ENCODE measurements at places on chromosomes 3 and 15.
A peak's percentile ranks its signal among the peaks of the same experiment; 100 is the strongest.

GRCh38 chr3:10546181-10546624 is 40.8 kb upstream of the ATP2B2 start:
- DNase-seq: no peak

DNA sequence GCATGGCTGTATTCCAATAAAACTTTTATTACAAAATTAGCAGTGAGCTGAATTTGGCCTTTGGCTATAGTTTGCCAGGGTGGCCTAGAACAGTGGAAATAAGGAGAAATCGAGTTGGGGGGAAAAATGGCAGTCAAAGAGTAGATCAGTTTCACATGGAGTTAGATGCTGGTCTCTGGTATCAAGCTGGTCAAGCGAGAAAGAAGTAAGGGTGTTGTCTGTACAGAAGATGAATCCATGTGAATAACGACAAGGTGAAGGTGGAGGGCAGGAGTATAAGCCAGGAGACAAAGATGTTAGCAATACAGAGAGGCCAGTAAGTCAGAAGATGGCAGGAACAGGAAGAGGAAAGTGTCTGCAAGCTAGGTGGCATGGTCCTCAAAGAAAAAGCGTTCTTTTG is 11.7 kb downstream of the AHSG start:
- DNase-seq: no peak

- no peak for DNase-seq
These were observed 8.3 kb downstream of the POLG start for GRCh38 chr15:89326316-89326715.

DNA sequence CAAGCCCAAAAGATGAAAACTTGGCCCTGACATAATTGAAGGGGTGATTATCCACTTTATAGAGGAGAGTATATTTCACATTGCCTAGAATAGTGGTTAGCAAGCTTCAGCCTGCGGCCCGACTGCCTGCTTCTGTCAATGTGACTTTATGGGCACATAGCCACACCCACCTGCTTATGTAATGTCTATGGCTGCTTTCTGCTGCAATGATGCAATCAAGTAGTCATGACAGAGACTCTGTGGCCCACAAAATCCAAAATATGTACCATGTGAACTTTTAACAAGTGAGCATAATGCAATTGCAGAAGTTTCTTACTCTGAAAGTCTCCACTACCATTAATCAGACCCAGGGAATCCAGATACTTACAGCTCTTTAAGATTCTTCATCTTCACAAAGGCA is 103.1 kb downstream of the LRIG1 start:
- DNase-seq: no peak

DNA sequence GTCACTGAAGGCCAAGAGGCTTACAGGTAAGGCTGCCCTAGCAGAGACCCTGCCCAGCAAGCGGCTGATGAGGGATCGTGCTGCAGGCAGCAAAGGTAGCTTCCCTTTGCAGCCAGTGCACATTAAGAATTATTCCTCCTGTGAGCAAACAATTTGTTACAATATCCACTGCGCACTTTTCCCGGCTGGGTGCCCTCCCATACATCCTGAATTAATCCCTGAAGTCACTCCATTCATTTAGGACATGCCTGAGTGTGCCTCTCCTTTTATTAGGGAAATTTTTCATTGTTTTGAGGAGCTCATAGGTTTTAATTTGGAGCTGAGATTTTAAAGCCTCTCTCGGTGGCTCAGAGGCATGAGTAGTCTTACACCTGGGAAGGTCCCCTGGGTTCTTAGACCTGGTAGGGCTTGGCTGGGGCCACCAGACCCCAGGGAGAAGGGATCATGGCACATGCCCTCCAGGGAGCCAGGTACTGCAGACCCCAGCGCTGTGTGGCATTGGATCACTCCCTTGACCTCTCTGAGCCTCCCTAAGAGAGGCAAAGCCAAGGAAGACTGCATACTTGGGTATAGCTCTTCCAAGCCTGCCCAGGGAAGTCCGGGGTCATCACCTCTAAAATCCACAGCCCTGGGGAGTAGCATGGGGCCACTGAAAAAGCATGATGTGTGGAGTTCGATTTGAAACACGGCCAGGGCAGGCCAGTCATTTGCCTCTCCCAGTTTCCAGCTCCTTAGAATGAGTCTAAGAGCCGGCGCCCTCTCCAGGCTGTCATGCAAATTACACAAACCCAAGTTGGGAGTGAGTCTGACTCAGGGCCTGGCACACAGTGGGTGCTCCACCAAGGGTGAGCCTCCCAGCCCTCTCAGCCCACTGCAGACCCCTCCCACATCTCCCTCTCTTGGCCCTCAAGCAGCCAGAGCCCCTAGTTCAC is 151.9 kb upstream of the LINGO1 start:
- no peak for DNase-seq

GRCh38 chr3:56782906-56783305 is 18.8 kb downstream of the ARHGEF3 start:
- no peak for DNase-seq

DNA sequence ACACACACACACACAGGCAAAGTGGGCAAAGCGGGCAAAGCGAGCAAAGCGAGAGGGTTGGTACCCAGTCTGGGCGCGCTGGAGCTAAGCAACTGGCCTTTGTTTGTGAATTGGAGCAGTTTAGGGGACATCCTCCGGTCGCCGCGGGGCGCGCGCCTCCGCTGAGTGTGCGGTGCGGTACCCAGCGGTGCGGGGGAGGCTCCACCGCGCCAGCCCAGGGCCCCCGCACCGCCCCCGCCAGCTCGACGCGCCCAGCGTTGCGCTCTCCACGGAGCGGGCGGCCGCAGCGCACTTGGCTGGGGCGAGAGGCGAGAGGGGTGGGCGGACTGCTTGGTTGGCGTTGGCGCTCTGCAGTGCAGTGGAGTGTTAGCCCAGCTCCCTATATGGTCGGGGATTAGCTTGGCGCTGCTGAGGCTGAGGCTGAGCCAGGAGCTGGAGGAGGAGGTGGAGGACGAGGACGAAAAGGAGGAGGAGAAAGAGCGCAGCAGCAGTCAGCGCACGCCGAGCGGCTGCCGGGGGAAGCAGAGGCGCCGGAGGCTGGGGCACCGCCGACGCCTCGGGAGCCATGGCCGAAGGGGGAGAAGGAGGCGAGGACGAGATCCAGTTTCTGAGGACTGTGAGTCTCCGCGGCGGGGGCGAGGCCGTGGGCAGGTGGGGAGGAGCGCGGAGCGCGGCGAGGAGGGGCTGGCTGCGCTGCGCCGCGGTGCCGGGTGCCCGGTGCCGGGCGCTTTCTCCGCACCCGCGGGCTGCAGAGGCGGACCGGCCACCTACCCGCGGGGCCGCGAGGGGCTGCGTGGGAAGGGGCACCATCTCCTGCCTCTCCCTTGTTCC is at the start of gene RYR3:
RYR3 (plus strand) TSS at position 487 of the 831 bp plus-strand sequence; CDS start at position 566, 79 bp downstream.
- DNase-seq: no peak

- DNase-seq: no peak
These were observed 192.3 kb downstream of the OCA2 start for GRCh38 chr15:27906802-27907201.

GRCh38 chr15:65332391-65333147 is 28.1 kb downstream of the RNU5B-1 start:
- DNase-seq: no peak

- no peak for DNase-seq
These were observed 109.5 kb downstream of the CDIN1 start for GRCh38 chr15:36689012-36689321.

- no peak for DNase-seq
These were observed 121.9 kb upstream of the STAC start for GRCh38 chr3:36258421-36258820.

- no peak for DNase-seq
These were observed 76.9 kb upstream of the SLCO2A1 start for GRCh38 chr3:134106580-134106979.

- DNase-seq: no peak
These were observed 61.5 kb upstream of the MEF2A start for GRCh38 chr15:99504071-99504822.

DNA sequence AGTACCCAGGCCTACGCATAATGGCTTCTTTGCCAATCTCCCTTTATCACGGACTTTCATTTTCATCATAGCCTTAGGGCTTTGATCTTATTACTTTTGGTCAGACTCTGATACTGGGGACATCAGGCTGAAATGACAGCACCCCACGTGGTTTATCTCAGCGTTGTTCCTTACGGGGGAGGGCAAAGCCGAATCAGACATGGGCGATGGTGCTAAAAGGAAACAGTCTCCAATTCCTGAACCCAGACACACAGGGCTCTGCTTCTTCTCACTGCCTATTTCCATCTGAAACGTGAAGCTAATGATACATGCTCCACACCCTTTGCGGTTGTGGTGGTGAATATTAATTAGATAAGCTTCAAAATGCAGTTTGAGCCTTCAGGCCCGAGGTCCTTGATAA is 59.4 kb upstream of the CD47 start:
- no peak for DNase-seq

- DNase-seq: no peak
These were observed 785 bp downstream of the MFSD1 start for GRCh38 chr3:158802409-158803268.

GRCh38 chr3:141875893-141876380 is 506 bp upstream of the ATP1B3 start:
- peak; percentile 55 for DNase-seq

GRCh38 chr3:113654851-113655250 is 41.6 kb downstream of the USF3 start:
- no peak for DNase-seq

DNA sequence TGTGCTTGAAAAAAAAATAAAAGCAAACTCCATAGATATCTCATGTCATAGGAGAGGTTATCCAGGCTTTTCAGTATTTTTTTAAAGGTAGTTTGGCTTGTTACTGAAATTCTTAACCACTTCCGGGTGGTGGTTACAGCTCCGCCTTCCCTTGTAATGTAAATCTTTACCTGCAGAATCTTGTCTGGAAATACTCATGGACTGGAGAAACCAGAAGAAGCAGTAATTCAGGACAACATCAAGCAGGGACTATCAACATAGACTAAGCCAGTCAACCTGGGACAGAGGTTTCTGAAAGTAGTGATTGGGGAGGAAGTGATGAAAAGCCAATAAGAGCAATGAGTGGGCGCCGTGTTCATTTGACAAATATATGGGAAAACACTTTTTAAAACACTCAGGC is 78.9 kb upstream of the SKOR1 start:
- no peak for DNase-seq

DNA sequence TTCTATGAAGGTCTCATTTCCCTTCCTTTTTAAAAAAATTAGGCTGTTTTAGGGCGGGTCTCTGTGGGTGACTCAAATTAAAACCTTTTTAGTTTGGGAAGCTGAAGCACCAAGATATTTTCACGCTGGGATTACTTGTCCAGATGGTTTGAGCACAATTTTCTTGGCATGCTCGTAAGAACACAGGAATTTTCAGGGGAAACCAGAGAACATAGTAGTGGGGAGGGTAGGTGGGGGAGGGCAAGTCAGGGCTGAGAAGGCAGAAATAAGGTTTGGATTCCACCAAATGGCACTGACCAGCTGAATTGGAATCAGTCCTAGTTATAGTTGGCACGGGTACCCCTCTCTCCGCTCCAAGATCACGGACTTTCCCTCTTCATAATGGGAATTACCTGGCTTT is 97.3 kb upstream of the LRIG1 start:
- DNase-seq: no peak

DNA sequence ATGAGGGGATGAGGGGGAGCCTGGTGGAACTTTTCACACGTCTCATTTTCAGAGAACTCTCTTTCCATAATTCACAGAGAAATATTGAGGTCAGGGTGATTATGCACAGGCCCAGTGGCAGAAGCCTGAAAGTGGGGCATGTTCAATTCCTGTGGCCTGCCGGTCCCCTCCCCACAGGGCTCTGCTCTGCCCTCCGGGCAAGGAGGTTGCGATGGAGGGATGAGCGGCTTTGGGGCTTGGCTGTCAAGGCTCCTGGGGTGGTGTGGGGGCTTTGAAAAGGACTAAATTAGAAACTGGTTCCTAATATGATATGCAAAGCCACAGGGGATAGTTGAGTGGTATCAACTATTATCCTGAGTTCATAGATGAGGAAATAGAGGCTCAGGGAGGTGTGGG is 9.2 kb upstream of the KY start:
- no peak for DNase-seq

GRCh38 chr15:67822537-67823313 is 2.6 kb upstream of the SKOR1 start:
- no peak for DNase-seq

- DNase-seq: no peak
These were observed 50.9 kb upstream of the ARL6 start for GRCh38 chr3:97713634-97714033.

GRCh38 chr15:90705212-90705611 is 11.9 kb upstream of the BLM start:
- no peak for DNase-seq

DNA sequence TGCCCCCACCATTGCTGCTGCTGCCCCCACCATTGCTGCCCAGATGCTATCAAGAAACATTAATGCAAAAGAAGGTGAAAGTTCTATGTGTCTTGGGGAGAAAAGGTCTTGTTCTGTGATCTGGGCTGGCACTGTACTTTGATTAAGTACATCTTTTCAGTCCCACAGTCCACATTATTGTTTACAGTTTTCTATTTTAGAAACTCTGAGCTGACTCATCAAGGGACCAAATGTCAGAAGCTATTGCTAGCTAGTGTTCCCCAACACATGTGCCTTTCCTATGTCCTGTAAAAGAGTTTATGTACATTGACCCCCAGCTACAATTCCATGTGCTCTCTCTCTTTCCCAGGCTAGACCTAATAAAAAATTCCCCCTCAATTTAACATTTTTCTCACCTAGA is 264.7 kb upstream of the NECTIN3 start:
- no peak for DNase-seq

GRCh38 chr3:119098619-119099222 is 47.2 kb upstream of the TEX55 start:
- peak; percentile 29 for DNase-seq

GRCh38 chr3:50395070-50395860 is 35.9 kb upstream of the TMEM115 start:
- DNase-seq: no peak

DNA sequence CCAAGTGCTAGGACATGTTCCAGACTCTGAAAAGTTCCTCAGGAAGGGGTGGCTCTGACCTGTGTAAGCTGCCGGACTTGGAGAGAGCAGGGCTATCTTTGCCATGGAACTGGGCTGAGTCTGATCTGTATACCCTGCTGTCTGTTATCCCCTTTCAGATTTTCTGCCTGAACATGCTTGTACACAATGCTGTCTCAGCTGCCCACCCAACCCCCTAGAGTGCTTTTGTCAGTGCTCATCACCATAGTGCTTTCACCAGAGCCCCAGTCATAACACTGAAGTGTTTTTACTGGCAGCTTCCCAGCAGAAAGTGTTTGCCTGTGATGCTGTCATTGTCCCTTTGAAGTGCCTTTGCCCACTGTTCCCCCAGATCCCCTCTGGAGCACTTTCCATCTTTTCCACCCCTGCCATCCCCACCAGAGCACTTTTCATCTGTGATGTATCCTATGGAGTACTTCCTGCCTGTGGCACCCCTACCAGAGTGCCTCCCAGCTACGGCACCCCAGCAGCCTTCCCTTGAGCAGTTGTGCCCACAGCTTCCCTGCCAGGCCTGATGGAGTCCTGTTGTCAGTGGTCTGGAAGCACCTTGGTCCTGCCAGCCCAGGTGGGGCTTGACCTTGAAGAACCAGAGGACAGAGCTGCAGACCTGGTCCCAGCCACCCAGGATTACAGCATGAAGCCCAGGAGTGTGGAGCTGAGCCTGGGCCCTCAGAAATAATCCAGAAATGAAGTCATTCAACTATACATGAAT is 397.7 kb downstream of the DIPK2A start:
- no peak for DNase-seq

GRCh38 chr15:43325039-43325684 is 5.2 kb downstream of the LCMT2 start:
- DNase-seq: no peak
